ENCODE measurements at places on chromosomes 7 and 10. TPM values are rescaled to one million over a fixed set of nuclear protein-coding genes. Genes with fewer than 3 reads are reported as not detected.

Gene HACD1
- total RNA-seq = 12.1 TPM

Gene IFIT2
- total RNA-seq = 4.1 TPM

Gene RGR
- total RNA-seq = not detected

Gene NKX1-2
- total RNA-seq = 0.14 TPM
